Stomach (tissue), 19 donors: ENCODE measurements at places on chromosomes 2 and 18. TPM values are rescaled to one million over a fixed set of nuclear protein-coding genes. Genes with fewer than 3 reads are reported as not detected.
A peak's percentile ranks its signal among the peaks of the same experiment; 100 is the strongest.

DNA sequence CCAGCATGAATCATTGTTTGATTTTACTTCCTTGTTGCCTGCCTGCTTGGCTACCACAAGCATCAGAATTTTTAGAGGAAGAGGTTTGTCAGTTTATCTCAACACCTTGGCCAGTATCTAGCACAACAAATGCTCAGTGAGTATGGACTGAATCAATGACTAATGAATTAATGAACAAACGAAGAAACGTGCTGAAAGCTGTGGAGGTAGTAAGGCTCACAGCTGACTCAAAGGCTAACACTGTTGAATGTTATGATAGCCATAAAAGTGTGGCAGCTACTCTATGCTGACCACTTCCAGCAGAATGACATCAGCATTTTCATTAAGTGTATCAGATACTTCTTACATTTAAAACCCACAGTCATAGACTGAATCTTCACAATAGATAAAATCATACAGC lies 543.4 kb downstream of the IRS1 start:
- DNase-seq: no peak

The SOX11 gene
- 0.15 TPM for polyA plus RNA-seq

DNA sequence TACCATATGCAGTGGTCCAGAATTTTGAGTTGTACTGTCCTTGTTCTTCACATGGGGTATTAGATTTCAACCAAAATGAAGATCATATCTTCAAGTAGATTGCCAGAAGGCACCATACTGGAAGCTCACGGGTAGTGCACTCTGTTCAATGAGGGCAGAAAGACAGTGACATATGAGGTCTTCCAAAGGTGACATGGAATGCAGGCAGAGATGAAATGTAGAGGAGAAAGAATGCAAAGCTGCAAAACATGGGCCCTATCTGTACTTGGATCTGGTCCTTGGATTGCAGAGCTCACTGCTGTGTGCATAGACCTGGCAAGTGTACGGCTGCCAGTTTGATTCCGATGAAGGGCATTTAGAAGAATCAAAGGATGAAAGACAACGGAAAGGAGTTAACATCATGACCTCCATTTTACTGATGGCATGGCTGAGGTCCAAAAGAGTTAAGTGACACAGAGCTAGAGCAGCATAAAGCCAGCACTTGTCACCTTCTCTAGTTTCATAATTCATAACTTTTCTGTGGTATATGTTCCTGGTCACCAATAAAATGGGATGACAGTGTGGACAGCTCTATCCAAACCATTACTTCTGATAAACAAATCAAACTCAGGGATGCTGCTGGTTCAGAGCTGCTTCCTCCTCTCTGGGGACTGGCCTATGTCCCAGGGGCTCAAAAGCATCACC lies 64.7 kb downstream of the BCL2 start:
- no peak for DNase-seq

The CABYR gene
- polyA plus RNA-seq: 1.1 TPM

The KLHL14 gene
- 0.28 TPM for polyA plus RNA-seq

DNA sequence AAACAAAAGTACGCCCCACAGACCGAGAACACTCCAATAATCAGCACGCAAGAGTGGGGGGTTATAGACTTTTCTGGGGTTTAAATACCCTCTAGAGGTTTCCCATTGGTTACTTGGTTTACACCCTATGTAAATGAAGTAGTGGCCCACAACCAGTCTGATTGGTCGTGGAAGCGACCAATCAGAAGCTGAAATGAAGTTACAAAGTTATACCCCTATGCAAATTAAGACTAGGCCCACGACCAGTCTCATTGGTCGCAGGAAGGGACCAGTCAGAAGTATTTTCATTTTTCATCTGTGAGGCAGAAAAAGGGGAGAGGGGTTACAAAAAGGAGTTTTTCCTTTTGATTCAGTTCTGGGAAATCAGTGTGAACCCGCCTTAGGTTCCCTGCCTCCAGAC lies 55.3 kb upstream of the YWHAQ start:
- DNase-seq: no peak

DNA sequence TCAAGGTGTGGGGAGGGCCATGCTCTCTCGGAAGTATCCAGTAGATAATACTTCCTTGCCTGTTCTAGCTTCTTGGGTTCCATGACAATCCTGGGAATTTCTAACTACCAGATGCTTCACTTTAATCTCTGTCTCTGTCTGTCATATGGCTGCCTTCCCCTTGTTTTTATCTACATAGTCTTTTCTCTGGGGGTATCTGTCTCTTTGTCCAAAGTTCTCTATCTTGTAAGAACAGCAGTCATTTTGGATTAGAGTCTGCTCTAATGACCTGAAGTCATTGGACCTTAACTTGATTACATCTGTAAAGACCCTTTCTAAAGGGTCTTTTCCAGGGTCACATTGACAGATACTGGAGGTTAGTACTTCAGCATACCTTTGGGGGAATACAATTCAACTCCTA lies 11.4 kb upstream of the EPB41L5 start:
- DNase-seq: no peak

The RGPD3 gene
- 0.06 TPM for polyA plus RNA-seq

DNA sequence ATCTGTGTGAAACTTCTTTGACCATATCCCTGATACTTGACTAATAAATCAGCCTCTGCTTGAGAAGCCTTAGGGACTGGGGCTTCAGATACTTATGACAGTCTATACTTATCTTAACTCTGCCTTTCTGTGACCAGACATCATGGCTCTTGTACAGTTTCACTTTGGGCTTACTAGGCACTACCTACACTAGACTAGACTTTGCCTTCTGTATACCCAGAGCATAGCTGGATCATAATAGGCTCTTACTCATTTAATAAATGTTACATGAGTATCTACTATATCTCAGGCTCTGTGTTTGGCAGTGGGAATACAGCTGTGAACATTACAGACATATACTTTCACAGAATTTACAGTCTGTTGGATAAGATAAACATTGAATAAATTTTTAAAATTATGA lies 9.0 kb downstream of the UGP2 start:
- DNase-seq: no peak

GRCh38 chr18:43159086-43159770 lies 43.7 kb upstream of the RIT2 start:
- no peak for DNase-seq

GRCh38 chr2:101401326-101401665 lies 14.0 kb upstream of the CREG2 start:
- no peak for DNase-seq

DNA sequence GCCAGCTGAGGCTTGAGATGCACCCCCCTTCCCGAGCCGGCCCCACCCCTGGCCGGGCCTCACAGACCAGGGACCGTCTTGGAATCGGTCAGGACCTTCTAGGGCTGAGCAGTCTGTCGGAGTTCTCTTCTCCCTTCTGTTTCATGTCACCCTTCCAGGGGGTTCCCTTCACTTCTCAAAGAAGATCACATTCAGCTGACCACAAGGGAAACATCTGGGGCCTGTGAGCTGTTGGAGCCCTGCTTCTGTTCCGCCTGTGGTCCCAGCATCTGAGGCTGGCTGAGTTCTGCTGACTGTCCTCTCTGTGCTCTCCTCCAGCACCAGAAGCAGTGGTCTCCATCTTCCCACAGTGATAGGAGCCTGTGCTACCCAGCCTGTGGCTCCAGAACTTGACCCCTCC lies 106.5 kb downstream of the SEPTIN10 start:
- peak; percentile 60 for DNase-seq

The CXCR4 gene
- polyA plus RNA-seq: 9.3 TPM

- DNase-seq: peak; percentile 83
Measured at GRCh38 chr2:84904717-84905174, 710 bp upstream of the TMSB10 start.

The MBOAT2 gene
- 3.2 TPM for polyA plus RNA-seq

The PTPRN gene
- polyA plus RNA-seq: 1.1 TPM

The UGT1A10 gene
- polyA plus RNA-seq: 1.8 TPM

The GPR75 gene
- 0.15 TPM for polyA plus RNA-seq

- no peak for DNase-seq
Measured at GRCh38 chr18:59461171-59461570, 102.1 kb upstream of the LMAN1 start.

DNA sequence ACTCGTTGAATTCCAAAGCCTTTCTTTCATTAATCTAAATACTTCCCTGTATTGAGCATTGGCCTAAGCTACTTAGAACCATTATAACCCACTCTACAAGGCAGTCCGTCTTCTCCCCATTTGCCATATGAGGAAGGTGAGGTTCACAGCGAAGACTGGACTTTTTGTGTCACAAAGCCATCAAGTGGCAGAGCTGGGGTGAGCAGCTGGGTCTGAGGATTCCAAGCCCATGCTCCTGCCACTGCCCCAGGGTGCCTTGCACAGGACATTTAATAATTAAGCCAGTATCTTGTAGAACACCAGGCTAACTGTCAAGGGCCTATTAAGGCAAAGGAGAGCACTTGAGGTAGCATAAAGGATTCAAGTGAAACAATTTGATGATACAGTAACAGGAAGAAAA lies 68.8 kb upstream of the ZNF397 start:
- no peak for DNase-seq

The CHMP3 gene
- polyA plus RNA-seq: 104 TPM

DNA sequence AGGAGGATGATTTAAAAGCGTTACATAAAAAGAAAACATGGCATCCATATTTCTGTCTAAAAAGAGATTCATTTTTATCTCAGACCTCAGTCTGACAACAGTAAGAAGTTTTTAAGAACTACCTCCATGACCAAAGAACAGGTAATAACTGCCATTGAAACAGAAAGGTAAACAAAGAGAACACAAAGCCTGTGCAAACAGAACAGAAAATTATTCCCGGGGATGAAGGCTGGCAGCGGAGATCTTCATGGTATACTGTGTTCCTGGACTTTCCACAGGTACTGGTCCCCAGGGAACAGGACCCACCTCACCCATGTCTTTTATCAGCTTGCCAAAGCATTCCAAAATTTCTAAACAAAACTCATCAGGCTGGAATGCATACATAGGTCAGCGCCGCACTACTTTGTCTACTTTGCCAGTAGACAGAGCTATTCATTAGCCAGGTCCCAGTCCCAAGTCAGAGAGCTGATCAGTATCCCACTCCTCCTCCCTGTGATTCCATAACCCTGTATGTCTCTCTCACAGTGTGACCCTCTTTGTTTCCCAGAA lies 277.3 kb downstream of the MBD2 start:
- DNase-seq: no peak

GRCh38 chr2:179373816-179374215 lies 109.2 kb upstream of the SESTD1 start:
- no peak for DNase-seq

- DNase-seq: no peak
Measured at GRCh38 chr2:235844561-235844960, 323.6 kb downstream of the GBX2 start.

- no peak for DNase-seq
Measured at GRCh38 chr2:88754585-88755320, 63.3 kb downstream of the RPIA start.

GRCh38 chr2:120372816-120373215 lies 26.9 kb downstream of the INHBB start:
- DNase-seq: no peak

DNA sequence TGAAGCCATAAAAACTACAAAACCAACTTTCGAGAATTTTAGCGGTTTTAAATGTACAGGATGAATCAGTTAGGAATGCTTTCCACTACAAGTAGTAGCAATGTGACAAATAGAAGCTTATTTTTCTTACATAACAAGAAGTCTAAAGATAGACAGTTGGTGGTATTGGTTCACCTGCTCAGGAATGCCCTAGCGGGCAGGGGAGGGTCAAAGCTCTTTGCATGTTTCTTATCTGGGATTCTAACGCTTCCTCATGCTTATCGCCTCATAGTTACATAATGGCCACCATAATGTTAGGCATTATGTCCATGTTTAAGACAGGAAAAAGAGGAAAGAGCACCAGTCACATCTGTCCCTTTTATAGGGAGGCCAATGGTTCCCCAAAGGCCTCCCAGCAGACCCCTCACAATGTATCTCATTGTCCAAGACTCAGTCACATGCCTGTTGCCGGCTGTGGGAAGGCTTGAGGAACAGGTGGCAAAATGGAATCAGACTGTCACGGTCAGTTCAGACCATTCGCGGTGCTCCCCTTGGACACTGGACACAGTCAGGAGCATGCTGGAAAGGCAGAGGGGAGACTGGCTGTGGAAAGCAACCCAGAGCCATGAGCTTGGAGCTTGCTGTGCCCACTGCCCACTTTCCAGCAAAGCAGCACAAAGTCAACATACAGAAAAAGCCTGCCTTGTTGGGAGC lies 69.4 kb upstream of the ODC1 start:
- DNase-seq: no peak

The CIAO1 gene
- 42.3 TPM for polyA plus RNA-seq

GRCh38 chr2:236984046-236984445 lies 101.6 kb upstream of the COPS8 start:
- DNase-seq: no peak

DNA sequence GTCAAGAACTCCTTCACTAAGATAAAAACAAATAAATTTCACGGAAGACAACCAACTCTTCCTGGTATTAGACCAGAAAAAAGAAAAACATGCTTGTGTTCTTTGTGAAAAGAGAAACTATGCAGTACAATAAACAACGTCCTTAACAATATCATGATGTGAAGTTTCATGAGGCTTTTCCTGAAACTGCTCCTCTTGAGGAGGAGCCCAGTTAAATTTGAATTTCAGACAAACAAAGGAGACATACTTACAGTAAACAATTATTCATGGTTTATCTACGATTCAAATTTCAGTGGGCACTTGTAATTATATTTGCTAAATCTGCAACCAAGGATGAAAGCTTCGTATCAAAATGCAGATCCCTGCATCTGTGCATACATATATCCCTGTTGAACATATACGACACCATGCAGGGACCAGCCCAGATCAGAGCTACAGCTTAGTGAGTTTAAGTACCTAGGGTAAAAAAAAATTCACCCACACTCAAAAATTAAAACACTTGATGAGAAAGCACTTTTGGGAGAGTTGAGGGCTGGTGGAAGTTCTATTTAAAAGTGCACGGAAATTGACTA lies 24.8 kb upstream of the SLC9A2 start:
- DNase-seq: no peak

GRCh38 chr2:3299130-3299529 lies 78.5 kb downstream of the EIPR1 start:
- DNase-seq: no peak

- DNase-seq: peak; percentile 31
Measured at GRCh38 chr2:169734169-169734847, 676 bp downstream of the KLHL23 start.

DNA sequence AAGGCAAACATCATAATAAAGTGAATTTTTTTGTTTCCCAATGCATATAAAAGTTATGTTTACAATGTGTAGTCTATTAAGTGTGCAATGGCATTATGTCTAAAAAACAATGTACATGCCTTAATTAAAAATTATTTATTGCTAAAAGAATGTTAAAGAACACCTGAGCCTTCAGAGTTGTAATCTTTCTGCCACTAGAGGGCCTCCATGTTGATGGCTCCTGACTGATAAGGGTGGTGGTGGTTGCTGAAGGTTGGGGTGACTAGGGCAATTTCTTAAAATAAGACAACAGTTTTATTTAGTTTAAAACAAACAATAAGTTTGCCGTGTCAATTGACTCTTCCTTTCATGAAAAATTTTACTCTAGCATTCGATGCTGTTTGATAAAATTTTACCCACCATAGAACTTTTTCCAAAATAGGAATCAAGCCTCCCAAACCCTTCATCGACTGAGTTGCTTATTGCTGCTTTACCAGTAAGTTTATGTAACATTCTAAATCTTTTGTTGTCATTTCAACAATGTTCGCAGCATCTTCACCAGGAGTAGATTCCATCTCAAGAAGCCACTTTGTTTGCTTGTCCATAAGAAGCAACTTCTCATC lies 32.3 kb downstream of the MAP3K2 start:
- peak; percentile 32 for DNase-seq
